ENCODE measurements at places on chromosomes 7 and 10.

GRCh38 chr7:122369756-122370155 lies 65.2 kb upstream of the FEZF1 start:
- no peak for DNase-seq

- no peak for DNase-seq
These were observed 262.1 kb downstream of the AHR start for GRCh38 chr7:17560516-17560915.

DNA sequence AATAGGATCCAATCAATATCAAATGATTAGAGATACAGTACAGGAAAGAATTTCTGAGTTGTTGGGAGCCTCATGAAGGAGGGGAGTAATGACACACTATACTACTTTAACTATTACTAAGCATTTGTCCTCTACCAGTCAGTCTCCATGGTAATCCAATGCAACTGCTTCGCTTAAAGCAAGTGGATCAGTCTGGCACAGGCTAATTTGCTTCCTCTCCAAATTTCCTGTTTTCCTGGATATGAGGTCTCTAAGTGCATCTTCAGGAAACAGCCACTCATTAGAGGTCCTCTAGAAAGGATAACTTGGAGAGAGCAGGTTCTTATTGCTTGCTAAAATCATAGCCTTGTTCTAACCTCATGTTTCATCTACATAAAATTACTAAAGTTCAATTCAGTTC lies 8.4 kb upstream of the SEPTIN7 start:
- DNase-seq, result no peak

DNA sequence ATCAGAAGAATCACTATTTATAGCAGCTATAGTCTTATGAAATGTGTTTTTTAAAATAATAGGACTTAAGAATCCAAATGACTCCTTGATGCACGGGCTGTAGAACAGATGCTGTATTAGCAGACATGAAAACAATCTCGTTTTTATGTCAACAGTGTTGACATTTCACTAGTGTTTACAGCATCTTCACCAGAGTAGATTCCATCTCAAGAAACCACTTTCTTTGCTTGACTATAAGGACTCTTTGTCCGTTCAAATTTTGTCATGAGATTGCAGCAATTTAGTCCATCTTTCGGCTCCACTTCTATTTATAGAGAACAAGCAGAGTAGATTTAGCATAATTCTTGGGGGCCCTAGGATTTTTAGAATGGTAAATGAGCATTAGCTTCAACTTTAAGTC lies 295.1 kb downstream of the EXOC4 start:
- no peak for DNase-seq

DNA sequence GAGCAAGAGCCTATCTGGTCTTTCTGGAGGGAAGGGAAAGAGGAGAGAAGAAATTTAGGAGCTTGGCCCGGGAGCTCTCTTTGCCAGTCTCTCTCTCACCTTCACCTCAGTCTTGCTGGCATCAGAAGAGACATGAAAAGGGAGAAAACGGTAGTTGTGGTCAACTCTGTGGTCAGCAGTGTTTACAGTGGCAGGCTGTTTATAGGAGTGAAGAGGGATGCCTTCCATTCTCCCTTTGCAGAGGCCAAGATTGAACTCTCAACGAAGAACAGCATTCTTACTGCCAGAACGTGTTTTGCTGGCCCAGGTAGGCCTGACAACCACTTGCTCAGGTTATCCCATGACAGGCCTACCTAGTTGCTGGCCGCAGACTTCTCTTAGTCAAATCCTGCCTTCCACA lies 133.3 kb downstream of the CCDC3 start:
- no peak for DNase-seq

DNA sequence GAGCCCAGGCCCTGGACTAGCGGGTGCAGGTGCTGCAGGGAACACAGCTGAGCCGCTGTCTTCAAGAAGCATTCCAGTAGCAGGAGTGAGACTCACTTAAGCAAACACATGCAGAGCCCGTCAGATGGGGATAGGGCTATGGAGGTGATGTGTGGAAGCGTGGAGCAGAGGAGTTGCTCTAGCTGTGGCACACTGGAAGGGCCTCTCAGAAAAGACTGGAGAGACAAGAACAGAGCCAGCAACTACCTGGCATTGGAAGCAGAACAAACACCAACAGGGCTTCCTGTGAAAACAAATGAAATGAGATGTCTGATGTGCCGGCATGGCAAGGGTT lies 37.8 kb upstream of the GALNTL5 start:
- no peak for DNase-seq
